ENCODE measurements at places on chromosomes 5 and 9.

- DNase-seq, result no peak
Measured at GRCh38 chr9:127773981-127774380, 4.5 kb downstream of the SH2D3C start.

DNA sequence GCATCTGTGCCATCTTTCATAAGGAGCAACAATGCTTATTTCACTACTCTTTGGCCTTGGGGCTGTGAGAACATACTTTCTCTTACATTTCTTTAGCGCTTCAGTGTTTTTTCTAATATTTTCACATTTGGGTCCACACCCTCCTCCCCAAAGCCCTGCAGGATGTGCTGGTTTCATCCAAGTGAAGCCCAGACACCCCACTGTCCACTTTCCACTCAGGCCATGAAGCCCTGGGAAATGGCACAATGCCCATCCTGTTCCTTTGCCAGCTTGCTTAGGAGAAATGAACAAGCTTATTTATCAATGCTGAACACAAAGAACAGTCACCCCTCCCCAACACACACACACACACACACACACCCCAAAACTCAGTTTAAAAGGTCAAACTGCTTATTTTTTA, 17.3 kb upstream of the TMOD1 start:
- DNase-seq, result no peak

GRCh38 chr5:488744-489688, 35.2 kb downstream of the SLC9A3 start:
- DNase-seq, result no peak

GRCh38 chr5:10632110-10632761, 68.4 kb downstream of the ANKRD33B start:
- no peak for DNase-seq

GRCh38 chr5:40521108-40521785, 158.5 kb upstream of the PTGER4 start:
- DNase-seq, result no peak

DNA sequence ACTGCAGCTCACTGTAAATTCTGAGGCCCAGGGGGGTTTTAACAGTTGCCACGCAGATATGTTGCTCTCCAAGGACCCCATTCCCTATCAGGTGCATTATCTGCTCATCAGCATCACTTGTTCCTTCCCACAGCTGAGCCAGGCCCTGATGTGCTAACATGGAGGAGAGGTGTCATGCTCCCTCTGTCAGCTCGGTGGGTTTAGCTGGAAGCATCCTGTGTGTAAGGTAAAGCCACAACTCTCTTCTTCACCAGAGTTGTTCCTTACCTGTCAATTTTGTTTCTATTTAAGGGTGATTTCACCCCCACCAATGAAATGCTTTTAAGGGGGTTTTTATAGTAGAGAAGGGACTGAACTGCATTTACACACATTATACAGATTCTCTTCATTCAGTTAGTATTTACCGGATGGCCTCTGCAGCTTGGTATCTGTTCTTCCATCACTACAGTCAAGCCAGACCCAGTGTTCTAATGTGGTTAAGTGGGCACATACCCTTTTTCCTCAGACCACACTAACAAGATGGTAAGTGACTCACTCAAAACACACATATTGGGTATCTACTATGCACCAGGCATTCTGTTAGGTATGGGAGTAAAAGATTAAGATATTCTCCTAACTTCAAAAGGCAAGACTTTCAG, 205.4 kb downstream of the DCP2 start:
- no peak for DNase-seq

Data from D721Med (cell line).